HFFc6 (cell line): ENCODE measurements at places on chromosomes 16 and 17. TPM values are rescaled to one million over a fixed set of nuclear protein-coding genes. Genes with fewer than 3 reads are reported as not detected.

ARL17B gene
- 10.4 to 14.3 TPM (median 11.9 TPM) in 3 replicates for total RNA-seq

SDR42E2 gene
- total RNA-seq, result not detected in 3 replicates

HNF1B gene
- total RNA-seq, result not detected in 3 replicates

PRSS21 gene
- total RNA-seq, result not detected in 3 replicates

ABCA6 gene
- not detected in 3 replicates for total RNA-seq

RDM1 gene
- 0.23 to 0.60 TPM (median 0.31 TPM) in 3 replicates for total RNA-seq

MPV17L gene
- total RNA-seq, result not detected in 3 replicates

EVI2A gene
- 1.4 to 2.4 TPM (median 1.4 TPM) in 3 replicates for total RNA-seq

CIBAR2 gene
- not detected in 3 replicates for total RNA-seq

LAT gene
- 3.7 to 5.7 TPM (median 4.3 TPM) in 3 replicates for total RNA-seq

UBE2O gene
- total RNA-seq, result 23.0 and 26.0 TPM in 2 replicates

DNA sequence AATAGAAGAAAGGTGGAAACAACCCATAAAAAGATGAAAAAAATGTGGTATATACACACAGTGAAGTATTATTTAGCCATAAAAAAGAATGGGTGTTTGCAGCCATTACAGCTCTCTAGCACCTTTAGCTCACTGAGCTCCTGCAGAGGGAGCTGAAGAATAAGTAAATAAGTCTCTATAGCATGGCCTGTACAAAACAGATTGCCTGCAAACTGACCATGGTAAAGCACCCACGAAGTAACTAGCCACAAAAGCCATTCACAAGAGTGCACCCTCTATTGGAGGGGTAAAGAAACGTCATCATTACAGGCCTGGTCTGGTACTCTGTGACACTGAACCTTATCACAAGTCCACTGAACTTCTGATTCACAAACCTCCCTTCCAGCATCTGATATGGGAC, 76.3 kb downstream of the USP32 start:
- DNase-seq, result no peak

GRCh38 chr17:64497565-64498035, 746 bp upstream of the POLG2 start:
- no peak for DNase-seq

GRCh38 chr16:14286368-14287230, 215.5 kb downstream of the MRTFB start:
- DNase-seq, result no peak

GRCh38 chr17:62626719-62627218, 701 bp upstream of the MRC2 start:
- peak; percentile 78 for DNase-seq

DNA sequence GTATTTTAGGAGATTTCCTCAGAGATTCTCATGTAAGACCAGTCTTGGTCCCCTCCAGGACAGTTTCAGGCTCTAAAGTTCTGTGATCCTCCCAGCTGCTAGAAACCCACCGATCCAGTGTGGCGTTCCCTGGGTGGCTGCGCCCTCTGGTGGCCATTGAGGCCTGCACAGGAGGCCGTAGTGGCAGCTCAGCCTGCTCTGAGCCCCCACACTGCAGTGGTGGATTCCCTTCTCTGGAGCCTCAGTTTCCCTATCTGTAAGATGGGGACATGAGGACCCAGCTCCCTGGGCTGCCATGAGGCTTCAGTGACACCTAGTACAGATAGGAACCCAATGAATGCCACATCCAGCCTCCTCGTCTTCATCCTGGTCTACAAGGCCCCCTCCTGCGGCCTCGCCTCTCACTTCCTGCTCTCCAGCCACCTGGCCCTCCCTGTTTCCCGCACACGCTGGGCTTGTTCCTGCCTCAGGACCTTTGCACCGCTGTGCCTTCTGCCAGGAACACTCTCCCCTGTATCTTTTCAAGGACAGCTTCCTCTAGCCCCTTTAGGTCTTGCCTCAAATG, 16.5 kb downstream of the CCDC102A start:
- peak; percentile 45 for DNase-seq

DNA sequence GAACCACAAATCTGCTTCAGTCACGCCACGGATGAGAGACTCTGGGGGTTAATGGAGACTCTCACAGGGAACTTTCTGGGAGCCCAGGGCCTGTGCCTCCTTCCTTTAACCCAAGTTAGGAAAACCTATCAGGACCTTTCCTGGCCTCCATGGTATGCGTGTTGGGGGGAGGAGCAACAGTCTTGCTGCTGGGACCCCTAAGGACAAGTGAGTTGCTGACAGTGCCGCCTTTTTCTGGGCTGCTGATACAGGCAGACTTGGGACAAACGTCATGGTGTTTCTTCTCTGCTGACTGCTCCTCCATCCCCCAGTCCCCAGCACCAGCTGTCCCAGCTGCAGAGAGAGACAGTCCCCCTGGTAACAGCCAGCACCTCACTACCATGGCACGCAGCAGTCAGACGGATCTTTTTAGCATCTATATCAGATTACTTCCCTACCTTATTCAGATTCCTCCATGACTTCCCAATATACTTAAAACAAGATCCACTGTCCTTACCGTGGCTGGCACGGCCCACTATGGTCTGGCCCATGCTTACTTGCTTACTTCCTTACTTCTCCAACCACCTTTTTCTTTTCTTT, 6.5 kb downstream of the DPEP2NB start:
- DNase-seq, result no peak

- no peak for DNase-seq
Measured at GRCh38 chr16:4613636-4614570, 785 bp downstream of the UBALD1 start.

DNA sequence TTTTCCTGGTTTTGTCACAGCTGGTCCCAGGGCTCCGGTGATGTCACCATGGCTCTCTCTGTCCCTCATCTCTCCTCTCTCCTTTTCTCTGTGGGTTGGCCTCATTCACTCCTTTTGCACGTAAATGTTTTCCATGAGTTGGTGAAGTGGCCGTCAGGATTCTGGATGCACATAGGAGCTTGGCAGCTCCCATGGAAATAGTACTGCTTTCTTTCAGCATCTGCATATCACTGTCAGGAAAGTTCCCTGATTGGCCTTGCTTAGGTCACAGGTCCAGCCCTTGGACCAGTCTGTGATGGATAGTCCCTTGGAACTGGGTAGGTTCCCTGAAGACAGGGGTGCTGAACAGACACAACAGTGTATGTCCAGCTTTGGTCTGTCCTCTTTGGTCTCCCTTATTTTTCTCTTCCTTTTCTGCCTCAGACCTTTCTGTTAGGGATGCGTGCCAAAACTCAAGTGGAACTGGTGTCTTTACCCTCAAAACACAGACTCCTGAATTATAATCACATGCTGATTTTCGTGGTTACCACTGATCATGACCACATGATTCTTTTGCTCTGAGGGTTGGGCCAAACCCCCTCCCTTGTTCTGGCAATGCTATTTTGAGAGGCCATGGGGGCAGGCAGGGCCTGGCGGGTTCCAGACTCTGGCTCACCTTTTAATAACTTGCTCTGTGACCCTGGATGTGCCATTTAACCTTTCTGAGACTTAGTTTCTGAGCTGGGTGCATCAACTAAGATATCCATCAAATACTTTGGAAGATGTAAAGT, 99.0 kb downstream of the MSI2 start:
- no peak for DNase-seq

DNA sequence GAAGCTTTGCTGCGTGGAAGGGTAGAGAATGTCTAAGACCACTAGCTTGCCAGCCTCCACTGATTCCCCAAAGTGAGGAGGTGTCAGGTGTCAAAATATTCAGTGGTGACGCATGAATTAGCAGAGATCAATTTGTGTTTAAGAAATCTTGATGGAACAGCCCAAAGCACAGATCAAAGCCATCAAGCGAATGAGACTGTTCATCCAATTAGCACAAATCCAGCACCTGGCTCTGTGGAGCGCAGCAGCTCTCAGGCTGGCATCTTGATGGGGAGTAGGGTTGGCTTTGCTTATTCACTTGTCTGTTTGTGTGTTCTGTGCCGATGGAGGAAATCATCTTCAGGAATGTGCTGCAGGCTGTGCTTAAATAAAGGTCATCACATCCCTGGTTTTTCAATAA, 456.8 kb upstream of the CCL2 start:
- DNase-seq, result no peak

- DNase-seq, result no peak
Measured at GRCh38 chr17:59811209-59811608, 81.5 kb downstream of the TUBD1 start.

DNA sequence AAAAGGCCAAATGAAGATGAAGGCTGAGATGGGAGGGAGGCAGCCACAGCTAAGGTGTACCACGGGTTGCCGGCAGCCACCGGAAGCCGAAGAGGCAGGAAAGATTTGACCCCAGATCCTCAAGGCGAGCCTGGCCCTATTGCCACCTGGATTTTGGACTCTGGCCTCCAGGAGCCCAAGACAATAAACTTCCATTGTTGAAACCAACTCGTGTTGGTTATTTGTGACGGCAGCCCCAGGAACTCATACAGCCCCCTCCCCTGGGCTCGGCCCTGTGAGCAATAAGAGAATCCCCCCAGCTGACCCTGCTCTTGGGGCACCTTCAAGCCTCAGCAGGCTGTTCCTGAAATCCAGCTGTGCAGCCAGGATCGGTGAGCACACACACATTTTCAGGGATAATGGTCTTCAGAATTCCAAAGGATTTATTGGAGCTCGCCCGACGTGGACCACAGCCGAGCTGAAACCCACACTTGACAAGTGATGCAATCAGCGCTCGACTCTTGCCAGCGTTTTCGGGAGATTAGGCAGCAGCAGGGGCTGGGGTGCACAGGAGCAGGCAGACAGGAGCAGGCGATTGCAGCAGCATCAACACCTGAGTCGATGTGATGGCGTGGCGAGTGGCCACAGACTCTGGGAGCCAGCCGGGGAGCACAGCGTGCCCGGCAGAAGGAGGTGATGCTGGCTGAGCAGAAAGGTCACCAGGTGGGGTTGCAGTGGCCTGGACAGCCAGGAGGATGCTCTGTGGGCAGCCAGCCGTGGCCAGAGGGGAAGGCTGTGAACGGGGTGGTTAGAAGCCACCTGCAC, 22.4 kb upstream of the CBX4 start:
- no peak for DNase-seq

GRCh38 chr16:46897471-46897870, 13.3 kb downstream of the GPT2 start:
- no peak for DNase-seq

DNA sequence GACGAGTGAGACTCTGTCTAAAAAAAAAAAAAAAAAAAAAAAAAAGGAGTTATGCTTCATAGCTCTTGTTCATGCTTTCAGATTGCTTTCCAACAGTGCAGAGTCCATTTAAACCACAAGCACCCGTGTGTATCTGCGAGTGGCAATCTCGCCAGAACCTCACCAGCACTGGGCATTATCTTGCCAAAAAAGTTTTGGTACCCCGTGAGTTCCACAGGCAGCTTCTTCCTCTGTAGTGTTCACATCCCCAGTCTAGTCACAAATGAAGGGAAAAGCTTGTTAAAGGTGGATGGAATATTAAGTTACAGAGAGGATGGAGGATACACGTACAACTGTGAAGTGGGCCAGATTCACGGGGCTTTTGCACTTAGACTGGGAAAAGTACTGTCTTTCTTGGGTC, 33.5 kb downstream of the WSB1 start:
- DNase-seq, result no peak

GRCh38 chr17:82016875-82017459, 5.7 kb downstream of the CENPX start:
- DNase-seq, result no peak

- peak; percentile 74 for DNase-seq
Measured at GRCh38 chr17:7354262-7354843, 603 bp upstream of the TMEM95 start.
